Sciatic nerve (tissue), 2 donors: ENCODE measurements at places on chromosomes 6 and 20. TPM values are rescaled to one million over a fixed set of nuclear protein-coding genes. Genes with fewer than 3 reads are reported as not detected.

GRCh38 chr6:149045404-149045803 lies 272.1 kb upstream of the TAB2 start:
- DNase-seq: no peak

DNA sequence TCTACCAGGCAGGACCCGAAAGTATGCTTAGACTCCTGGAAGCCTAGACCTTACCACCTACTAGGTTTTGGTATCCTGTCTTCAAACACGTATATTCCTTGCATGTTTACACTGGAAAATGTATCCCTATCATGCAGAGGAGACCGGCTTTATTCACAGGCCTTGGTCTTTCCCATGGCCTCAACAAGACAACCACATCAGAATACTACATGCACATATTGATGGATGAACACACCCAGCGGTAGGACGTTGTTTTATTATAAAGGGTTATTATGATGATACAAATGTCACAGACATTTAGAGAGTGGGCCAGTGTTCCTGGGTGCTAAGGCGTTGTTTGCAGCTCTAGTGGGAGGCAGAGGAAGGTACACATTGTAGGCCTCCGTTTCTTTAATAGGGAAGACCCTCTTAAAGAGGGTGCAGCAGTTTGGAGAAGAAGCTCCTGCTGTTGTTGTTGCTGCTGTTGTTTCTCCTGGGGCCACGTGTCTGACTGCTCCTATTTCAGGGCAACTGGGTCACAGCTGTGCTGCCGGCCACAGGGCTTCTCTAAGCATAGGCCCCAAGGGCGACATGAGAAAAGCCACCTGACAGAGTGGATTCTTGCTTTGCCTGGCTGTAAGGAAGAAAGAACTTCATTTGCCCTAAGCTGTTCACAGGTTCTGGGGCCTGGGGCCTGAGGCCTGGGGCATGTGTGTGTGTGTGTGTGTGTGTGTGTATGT lies 98.3 kb upstream of the SASH1 start:
- no peak for DNase-seq

DNA sequence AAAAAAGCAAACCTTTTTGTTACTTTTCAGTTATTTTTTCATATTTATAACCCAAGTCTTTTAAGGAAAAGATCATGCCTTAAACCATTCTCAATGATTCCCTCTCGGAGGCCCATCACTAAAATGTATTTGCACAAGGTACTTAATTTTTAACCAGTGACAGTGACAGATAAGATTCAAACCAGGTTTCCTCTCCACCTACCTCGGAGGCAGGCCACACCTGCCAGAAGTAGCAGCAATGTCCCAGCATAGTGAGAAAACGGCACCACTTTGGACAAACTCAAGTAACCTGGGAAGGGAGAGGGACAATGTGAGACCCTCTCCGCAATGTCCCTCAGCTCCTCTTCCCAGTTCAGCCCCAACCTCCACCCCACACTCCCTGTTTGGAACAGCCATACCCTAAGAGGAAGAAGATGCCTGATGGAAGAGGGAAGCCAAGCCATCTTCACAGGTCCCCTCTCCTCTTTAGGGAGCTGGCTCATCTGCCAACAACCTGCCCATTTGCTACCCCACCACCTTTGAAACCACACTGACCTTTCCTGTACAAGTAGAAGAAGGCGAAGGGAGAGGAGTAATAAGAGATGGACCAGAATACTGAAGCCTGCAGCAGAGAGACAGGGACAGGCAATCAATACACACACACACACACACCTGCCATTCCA lies 2.3 kb downstream of the ABHD16A start:
- DNase-seq: no peak

DNA sequence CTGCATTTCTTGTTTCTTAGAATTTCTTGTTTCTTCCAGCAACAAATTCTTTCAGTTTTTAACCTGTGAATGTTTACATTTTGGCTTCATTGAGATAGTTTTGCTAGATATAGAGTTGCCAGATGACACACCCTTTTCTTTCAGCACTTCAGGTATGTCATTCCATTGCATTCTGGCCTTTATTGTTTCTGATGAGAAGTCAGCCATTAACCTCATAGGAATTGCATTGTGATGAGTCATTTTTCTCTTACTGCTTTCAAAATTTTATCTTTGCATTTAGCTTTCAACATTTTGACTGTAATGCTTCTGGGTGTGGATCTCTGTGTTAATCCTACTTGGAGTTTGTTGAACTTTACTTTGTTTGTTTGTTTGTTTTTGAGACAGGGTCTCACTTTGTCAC lies 440.3 kb upstream of the HS3ST5 start:
- no peak for DNase-seq

DNA sequence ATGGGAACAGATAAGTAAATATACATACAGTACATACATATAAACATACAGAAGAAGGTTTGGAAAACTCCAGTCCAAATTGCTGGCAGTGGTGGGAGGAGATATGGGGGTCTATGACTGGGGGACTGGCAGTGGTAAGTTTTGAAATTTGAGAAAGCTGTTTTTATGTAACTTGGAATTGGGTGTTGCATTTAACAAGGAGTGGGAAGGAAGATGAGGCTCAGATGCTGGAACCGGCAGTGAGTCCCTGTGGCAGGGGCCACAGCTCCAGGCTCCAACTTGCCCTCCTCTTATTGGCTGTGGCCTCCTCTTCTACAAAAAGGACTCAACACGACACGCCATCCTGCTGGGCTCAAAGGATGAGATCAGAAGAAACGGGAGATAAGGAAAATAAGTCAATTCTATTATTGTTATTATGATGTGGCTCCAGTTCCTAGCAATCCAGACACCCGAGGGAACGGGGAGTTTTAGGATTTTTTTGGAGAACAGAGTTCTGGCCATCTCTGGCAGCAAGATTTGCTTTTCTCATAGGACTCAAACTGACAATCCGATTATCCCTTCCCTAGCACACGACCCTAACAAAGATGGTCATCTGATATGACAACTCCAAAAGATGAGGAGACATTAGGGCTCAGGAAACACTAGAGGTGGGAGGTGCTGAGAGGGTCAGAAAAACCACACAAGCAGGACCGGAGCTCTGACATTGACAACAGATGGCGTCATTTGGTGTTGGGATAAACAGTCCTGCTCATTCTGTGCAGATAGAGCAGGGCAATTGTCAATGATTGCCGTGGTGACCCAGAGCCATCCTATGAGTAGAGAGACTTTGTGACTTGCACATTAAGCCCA lies 6.0 kb upstream of the TGM2 start:
- no peak for DNase-seq

- peak; percentile 73 for DNase-seq
These were observed 11.3 kb downstream of the SERPINB9 start for GRCh38 chr6:2891768-2892170.

DNA sequence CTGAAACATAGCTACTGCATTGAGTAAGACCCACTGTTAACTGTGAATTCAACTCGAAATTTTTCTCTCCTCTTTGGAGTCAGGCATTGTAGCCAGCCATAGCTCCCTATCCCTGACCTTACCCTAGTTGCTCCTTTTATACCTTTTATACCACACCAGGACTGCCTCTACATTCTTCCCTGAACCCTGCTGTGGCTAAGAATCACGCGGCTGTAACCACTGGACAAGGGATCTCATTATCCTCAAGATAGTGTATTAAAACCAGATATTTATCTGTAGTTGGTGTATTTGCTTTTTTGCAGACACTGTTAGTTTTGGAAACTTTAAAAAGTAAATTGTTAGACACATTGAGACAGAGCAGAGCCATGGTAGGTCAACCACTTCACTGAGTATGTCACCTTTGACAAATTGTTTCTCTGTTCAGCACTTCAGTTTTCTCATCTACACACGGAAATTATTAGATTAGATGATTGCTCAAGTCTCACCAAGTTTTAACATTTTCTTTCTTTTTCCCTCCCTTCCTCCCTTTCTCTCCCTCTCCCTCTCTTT lies 171.9 kb upstream of the PRND start:
- DNase-seq: no peak

DNA sequence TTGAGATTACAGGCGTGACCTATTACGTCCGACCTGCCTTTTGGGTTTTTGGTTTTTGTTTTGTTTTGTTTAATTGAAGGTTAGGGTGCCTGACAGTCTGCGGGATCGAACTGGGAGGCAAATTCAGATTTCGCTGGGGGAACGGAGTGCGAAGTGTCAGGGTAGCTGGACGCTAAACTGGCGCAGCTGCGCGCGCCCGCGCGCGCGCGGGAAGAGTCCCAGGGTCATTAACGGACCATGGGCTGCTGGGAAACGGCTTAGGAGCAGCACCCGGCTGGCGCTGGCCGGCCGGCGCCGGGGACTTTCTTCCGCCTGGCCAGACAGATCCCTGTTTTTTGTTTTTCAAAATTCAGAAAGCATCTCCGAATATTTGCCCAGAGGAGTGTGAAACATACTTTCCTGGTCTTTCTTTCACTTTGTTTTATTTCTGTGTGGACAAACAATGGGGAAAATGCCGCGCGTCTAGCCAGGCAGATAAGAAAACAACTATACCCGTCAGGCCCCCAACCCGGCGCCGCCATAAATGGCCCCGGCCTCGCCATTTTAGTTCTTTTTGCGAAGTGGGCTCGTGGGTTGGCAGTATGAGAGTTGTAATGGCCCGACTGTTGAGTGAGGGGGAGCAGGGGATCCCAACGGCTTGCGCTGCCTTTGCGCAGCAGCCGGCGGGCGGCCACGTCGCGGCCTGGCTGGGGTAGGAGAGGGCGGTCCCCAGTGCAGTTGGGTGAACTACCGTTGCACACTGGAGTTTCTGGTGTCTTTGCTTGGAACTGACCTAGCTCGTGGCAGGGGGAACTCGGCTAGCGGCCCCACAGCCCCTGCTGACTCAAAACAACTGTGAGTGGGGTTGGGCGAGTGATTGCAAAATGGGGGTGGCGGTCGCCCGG lies 7.1 kb downstream of the HSPA1B start:
- DNase-seq: peak; percentile 91

- no peak for DNase-seq
These were observed 13.6 kb downstream of the PDE10A start for GRCh38 chr6:165649166-165650137.

DNA sequence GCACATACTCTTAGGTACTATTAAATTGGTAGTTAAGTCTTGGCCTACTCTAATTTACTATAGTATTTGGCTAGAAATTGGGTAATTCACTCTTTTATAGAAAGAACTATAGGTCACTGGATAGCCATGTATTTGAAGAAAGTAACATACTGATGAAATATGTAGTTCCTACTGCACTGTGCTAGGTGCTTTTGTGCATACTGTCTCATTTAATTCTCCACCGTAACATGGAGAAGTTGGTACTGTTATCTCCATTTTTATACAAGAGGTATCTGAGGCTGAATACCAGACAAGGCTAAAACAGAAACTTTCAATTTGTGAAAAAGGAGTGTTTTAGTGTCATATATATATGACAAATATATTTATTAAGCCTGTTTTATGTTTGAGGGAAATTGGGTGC lies 29.8 kb downstream of the AFDN start:
- DNase-seq: no peak

GRCh38 chr20:46626758-46627157 lies 24.5 kb downstream of the SLC13A3 start:
- no peak for DNase-seq

GRCh38 chr6:33160096-33160495 lies 32.2 kb downstream of the COL11A2 start:
- no peak for DNase-seq

DNA sequence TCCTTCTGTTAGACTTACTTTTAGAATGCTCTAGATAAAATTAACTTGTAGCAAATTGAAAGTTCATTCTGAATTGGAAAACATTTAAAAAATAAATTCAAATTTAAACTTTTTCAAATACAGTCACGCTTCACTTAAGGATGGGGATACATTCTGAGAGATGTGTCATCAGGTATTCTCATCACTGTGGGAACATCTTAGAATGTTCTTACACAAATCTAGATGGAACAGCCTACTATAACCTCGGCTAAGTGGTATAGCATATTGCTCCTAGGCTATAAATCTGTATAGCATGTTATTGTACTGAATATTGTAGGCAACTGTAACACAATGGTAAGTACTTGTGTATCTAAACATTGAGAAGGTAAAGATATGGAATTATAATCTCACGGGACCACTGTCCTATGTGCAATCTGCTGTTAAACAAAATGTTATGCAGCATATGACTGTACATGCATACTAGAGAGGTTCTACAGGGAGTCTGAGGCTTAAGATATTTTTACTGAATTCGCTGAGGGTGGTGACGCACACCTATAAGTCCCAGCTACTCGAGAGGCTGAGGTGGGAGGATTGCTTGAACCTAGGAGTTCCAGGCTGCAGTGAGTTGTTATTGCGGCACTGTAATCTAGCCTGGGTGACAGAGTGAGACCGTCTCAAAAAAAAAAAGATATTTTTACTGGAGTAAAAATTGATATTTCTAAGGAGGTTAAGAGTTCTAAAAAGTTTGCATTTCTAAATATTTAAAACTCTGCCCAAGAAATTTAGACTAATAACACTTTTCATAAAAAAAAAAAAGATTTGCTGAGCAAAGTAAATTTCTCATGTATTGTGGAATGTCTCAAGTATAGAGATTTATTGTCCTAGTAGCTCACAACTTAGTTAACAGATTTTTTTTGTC lies 87.3 kb upstream of the TULP1 start:
- DNase-seq: no peak

DNA sequence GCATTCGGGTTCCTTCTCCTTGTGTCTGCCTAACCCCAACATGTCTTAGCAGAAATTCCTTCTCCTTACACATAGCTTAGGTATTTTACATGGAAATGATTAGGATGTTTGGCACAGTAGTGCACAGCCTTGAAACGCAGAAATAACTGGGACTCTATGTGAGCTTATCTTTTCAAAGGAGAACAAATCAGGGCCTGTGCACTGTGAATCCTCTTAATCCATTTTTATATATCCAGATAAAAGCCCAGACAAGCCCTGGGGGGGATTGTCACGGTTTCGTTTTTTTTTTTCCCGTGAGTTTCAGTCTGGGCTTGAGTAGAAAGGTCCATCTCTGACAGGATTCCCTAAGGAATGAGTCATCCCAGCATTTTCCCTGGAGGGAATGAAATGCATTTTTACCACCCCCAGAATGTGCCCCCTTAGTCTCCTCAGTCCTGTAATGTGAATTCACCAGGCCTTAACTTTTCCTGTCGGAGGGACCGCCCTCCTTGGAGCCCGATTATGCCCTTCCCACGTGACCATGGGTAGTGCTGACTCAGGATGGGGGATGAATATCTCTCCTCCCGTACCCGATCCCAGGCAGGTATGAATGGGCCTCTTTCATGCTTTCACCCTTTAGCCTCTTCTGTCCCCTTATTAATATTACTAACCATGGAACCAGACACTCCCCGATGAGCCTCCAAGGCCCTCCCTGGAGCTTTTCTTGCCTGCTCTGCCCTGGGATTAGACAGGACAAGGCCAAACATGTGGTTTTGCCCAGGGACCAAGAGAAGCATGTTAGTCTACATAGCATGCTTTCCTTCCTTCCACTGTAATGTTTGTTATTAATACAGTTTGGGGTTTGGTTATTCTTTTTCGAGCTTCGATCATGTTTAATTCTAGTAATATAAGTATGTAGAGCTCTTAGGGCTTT lies 23.9 kb upstream of the NAA20 start:
- DNase-seq: no peak

Gene LPIN3
- 12.9 TPM for total RNA-seq

Gene CLPSL2
- total RNA-seq: not detected

Gene TSHZ2
- 33.1 TPM for total RNA-seq

Gene KIZ
- total RNA-seq: 39.2 TPM

Gene FAM209B
- not detected for total RNA-seq

Gene LY86
- total RNA-seq: 4.1 TPM

Gene LPA
- 0.36 TPM for total RNA-seq

Gene NRN1
- total RNA-seq: 90.1 TPM
